ENCODE measurements at places on chromosomes 7 and 10.
A peak's percentile ranks its signal among the peaks of the same experiment; 100 is the strongest.

DNA sequence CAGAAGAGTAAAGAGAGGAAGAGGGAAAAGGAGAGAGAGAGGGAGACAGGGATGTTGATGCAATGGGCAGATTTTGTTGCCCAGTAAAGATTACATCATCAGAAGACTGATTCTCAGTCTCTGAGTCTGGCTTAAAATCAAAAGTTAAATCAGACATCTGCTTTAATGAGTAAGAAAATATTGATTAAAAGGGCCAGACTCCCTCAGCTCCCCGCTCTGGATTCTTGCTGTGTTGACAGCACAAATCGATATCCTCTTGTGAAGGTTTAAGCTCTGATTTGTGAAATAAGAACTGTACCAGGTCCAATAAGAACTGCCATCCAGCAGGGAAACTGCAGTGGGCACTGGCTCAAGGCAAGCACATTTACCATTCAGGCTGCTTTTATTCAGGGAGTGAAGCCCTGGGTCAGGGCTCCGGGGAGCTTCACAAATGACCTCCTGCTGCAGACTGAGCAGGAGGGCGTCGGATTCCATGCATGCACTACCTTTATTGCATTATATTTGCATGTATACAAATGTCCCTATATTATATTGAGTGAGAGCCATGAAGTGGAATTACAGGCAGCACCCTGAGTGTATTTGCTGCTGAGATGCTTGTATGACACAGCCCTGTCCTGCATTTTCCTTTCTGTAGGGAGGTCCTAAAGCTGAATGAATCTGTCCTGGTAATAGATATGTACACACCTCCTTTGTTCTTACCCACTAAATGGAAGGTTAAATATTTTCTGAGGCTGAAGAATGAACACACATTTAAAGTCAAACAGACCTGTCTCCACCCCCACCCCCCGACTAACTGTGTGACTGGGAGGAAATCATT lies 401.5 kb downstream of the REEP3 start:
- DNase-seq = no peak

DNA sequence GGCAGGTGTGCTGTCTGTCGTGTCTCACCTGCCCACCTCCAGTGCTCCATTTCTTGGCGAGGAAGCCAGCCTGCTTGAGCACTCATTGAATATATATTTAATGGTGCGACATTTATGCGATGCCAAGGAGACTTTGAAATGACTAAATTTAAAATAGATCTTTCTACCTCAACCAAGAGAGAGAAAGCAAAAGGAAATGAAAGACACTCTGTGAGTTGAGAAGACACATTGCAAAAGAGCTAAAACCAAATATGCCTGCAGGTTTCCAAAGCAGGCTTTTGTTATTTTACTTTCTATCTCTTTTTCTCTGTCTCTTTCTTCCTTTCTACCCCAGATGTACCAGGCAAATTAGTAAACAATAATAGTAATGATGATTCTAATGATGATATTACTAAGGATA lies 53.6 kb upstream of the AOAH start:
- DNase-seq = no peak

DNA sequence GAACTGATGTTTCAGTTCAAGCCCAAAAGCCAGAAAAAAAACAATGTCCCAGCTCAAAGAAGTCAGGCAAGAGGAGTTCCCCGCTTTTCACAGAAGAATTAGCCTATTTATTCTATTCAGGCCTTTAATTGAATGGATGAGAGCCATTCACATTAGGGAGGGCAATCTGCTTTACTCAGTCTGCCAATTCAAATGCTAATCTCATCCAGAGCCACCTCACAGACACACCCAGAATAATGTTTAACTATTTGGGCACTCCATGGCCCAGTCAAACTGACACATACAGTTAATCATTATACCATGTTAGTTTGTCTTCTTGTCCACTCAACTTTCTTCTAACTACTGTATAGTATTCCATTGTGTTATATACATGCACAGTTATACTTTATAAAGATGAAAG lies 2.6 kb upstream of the NPSR1 start:
- no peak for DNase-seq

- no peak for DNase-seq
These were observed 39.6 kb upstream of the SHH start for GRCh38 chr7:155851892-155852291.

GRCh38 chr7:99451936-99452335 lies 13.2 kb downstream of the CPSF4 start:
- DNase-seq = no peak

DNA sequence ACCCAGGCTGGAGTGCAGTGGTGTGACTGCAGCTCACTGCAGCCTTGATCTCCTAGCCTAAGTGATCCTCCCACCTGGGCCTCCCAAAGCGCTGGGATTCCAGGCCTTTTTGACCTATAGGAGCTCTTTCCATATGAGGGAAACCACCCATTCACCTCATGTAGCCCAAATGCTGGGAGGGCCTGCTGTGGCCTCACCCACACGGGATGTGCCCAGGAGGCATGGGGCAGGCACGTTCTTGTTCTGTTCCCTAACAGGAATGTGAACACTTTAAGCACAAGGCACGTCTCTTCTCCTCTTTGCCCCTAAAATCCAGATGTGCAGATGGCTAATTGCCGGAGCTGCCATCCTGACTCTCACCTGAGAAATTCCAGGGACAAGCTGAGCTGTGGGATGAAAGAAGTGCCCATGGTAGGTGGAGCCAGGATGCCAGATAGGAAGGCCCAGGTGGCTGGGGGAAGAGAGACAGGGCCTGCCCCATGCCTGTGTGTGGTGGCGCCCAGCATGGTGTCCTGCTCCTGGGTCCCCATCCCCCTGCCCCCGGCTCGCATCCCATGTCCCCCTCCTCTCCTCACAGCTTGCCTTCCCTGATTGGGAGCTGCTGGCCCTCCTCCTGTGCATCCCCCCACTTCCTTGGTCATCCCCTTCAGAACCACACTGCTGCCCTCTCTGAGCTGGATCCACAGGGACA lies 17.3 kb downstream of the CAMK2B start:
- no peak for DNase-seq

GRCh38 chr10:4069491-4069890 lies 284.5 kb upstream of the KLF6 start:
- no peak for DNase-seq

GRCh38 chr7:127415060-127415742 lies 22.7 kb upstream of the ZNF800 start:
- DNase-seq = no peak

DNA sequence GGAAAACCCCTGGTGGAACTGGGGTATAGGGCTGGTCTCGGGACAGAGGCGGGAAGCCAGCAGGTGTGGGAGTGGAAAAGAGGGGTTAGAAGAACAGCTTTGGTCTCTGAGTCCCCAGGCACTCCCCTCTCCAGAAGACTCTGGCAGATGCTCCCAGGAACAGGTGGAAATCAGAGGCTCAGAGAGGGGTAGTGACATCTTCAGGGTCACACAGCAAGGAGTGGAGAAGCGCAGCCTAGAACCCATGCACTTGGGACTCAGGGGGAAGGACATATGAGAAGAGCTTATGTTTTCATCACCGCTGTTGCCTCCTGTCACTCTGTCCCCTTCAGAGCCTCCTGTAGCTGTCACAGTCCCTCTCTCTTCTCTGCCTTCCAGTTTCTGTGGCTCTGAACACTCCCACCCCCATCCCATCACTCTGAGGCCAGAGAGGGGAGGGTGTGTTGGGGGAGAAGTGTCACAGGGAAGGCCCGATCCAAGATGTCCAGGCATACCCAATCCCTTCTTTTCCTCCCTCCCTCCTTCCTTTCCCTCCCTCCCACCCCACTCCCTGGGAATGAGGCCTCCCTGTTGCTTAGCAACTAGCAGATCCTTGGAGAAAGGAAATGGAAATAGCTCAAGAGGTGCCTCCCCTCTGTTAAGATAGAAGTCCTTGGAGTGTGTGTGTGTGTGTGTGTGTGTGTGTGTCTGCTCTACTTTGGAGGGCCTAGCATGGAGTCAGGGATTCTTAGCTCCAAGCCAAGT lies 32.0 kb downstream of the SRRM3 start:
- no peak for DNase-seq

GRCh38 chr7:54097886-54098285 lies 444.3 kb upstream of the VSTM2A start:
- no peak for DNase-seq

GRCh38 chr7:151696721-151697514 lies 177.2 kb upstream of the RHEB start:
- no peak for DNase-seq

DNA sequence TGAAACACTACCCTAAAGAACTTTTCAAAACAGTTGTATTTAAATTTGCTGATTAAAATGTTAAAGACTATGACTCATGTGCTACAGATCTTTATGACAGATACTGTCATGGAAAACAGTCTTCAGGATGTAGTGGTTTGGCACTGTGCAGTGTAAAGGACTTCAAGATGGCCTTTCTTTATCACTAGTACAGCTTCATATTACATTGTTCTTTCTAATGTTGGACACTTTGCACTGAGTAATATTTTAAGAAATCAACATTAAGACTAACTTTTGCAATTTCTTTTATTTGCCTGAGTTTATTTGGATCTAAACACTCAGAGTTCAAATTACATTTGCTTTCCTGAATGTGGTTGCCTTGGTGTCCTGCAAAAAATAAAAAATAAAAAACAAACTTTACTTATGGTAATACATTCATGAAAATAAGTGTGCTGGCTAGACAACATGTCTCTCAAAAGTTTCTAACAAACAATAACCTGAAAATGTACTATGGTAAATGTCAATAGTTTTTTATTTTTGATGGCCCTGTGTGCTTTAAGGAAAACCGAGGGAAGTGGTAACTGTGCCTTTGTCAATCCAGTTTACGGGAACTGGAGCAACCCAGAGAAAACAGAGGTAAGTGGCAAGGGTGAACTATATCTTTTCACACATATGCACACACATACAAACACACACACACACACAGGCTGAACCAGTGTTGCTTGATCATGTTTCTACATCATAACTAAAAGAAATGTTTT lies 85.9 kb upstream of the PLXDC2 start:
- DNase-seq = peak; percentile 46

GRCh38 chr7:27196287-27196767 lies 3.6 kb downstream of the HOXA13 start:
- peak; percentile 65 for DNase-seq

DNA sequence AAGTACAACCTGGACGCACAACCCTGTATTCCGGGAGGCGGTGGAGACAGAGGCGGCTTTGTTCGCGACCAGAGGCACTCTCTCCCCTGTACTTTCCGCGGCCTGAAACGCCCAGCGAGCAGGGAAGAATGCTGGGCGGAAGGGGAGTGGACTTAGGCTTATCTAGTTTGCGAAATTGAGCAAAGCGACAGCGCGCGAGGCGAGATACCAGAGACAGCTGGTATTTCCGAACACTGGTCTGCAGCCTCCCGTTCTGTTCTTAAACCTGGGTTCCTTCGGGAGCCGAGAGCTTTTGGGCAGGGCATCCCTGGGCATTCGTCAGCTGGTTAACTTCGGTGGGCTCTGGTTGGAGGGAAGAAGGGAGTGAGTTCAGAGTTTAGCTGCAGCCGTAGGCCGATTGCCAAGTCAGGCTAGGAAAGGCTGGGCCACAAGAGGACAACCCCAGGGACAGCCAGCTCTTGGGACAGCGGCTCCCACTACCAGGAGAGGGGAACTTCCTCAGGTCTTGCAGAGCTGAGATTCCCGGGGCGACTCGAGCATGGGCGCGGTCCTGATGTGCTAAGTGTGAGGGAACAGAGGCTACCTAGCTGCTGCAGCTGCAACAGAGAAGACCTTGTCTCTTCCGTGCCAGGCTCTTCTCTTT lies 3.9 kb downstream of the HMX3 start:
- no peak for DNase-seq

DNA sequence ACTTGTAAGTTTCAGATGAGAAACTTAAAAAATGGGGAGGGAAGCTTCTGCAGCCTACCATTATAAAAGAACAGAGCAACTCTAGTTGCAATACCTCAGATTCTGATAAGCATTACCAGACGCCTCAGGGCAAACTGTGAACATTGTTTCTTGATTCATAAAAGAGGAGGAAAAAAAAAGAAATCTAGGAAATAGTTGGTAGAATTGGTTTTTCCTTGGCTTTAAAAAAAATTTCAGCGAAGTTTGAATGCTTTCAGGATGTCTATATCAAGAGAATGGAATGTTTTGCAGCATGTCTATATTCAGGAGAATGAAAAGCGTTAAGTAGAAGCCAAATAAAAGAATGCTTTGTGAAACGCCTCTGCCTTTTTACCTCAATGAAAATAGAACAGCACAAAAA lies 17.5 kb upstream of the ANLN start:
- DNase-seq = no peak

DNA sequence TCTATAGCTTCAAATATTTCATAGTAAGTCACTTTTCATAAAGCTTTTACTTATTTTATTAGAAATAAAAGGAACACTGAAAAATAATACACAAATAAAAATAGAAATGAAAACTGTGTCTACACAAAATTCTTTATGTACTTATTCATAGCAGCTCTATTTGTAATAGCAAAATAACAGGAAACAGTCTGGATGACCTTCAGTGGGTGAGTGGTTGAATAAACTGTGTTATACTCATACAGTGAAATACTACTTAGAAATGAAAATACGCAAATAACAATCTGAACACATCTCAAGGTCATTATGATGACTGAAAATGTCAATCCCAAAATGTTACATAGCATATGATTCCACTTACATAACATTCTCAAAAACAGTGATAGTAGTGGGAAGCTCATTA lies 138.7 kb upstream of the PCLO start:
- no peak for DNase-seq

DNA sequence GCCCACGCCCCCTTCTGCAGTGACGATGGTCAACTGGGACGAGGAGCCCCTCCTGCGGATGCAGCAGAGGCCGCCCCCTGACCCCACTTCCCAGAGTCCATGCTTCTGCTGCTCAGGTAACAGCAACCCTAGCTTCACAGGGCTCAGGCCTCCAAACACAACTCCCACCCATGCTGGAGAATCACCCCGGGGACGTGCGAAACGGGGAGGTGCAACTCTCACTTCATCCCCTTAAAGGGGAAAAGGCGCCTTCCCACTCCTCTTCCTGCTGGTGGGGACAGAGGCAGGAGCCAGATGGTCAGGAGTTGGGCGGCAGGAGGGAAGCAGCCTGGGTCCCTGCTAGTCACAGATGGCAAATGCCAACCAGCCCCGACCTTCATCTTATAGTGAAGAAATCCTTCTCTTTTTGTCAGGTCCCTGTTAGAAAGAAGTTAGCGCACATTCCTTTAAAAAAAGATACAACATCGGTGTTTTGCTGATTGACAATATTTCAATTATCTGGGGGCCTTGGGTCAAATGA lies 155.4 kb downstream of the DIP2C start:
- no peak for DNase-seq

GRCh38 chr10:102738692-102739121 lies 5.0 kb upstream of the WBP1L start:
- DNase-seq = no peak

DNA sequence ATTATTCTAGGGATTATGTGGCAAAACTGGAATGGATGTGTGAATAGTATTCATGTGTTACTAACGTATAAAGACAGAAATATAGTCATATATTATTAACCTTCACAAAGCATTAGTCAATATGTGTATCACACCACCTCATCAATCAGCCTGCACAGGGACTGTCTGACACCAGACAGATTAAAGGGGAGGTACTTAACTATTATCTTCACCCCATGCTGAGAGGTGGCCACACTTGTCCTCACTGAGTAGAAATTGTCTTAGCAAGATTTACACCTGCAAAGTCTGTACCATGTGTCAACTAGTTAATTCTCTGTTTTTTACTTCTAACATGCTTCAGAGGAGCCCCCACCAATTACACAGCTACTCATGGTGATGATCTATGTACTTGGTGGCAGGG lies 146.3 kb upstream of the LRGUK start:
- no peak for DNase-seq

- DNase-seq = no peak
These were observed 29.6 kb downstream of the ANKRD16 start for GRCh38 chr10:5860066-5860465.

All from forelimb muscle (tissue), 1 donor.